ENCODE measurements at places on chromosomes 16 and 17. TPM values are rescaled to one million over a fixed set of nuclear protein-coding genes. Genes with fewer than 3 reads are reported as not detected.

GRCh38 chr16:18983565-18984434, at the start of gene TMC7:
Gene TMC7, plus strand, starts transcription at chr16:18983934. Its CDS starts 130 bp downstream, at chr16:18984064.
- no peak within 1 kb of the TSS for H3K27ac ChIP-seq
- H3K4me1 ChIP-seq: peaks cover 9% of the 10 kb centered on the region
- peak; percentile 69 for DNase-seq

DNA sequence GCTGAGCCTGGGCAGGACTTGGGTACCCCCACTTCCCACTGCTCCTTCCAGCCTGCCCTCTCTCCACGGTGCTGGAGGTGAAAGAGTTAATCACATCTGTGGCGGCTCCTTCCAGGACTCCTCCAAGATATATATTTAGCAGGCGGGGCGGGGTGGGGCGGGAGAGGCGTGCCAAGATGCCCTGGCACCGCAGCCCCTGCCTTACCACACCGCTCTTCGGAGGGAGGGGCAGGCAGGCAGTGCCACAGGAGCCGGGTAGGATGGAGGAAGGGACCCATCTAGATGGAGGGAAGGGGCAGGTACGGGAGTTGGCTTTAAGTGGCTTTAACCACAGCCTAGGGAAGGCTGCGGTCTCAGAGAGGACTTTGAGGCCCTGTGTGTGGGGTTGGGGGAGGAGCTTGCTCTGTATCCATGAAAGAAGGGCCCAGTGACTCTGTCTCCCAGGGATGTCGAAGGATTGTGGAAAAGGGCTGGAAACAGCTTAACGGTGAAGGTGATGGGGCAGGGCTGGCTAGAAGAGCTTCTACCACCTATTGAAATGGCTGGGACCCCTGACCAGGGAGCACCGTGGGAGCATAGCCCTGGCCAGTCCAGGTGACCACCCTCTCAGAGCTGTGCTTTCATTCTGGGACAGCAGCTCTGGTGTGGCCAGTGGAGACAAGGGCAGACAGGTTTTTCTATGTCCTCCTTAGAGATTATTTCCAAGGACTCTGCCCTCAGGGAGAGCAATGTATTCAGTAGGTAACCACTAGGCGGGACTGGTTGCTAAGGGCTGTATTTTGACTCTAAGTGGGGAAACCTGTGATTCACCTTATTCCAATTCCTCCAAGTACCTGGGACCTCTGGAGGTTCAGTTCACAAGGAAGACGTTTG, 13.0 kb downstream of the GPR142 start:
- no peaks in the 10 kb centered on the region for H3K27me3 ChIP-seq
- DNase-seq: no peak
- H3K36me3 ChIP-seq: no peaks in the 10 kb centered on the region
- H3K4me3 ChIP-seq: no peak overlapping the region
- H3K4me1 ChIP-seq: peaks cover 5% of the 10 kb centered on the region
- no peak overlapping the region for H3K27ac ChIP-seq

DNA sequence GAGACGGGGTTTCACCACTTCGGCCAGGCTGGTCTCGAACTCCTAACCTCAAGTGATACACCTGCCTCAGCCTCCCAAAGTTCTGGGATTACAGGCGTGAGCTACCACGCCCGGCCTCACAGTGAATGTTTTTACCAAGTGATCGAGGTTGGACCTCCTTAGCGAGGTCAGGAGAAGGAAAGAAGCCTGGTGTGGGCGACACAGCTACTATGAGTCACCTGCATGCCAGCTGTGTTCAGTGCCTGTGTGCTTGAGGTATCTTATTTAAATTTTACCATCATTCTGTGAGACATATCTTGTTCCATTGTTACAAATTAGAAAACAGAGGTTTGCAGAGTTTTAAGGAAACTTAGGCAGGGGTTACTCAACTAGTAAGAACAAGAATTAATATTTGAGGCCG, 174.8 kb upstream of the DYNLRB2 start:
- no peak for DNase-seq
- no peaks in the 10 kb centered on the region for H3K36me3 ChIP-seq
- H3K27ac ChIP-seq: no peak overlapping the region
- H3K4me3 ChIP-seq: no peak overlapping the region
- H3K4me1 ChIP-seq: no peaks in the 10 kb centered on the region
- no peaks in the 10 kb centered on the region for H3K27me3 ChIP-seq

SMIM36 gene
- total RNA-seq: not detected

TBC1D3H gene
- total RNA-seq: not detected

DNA sequence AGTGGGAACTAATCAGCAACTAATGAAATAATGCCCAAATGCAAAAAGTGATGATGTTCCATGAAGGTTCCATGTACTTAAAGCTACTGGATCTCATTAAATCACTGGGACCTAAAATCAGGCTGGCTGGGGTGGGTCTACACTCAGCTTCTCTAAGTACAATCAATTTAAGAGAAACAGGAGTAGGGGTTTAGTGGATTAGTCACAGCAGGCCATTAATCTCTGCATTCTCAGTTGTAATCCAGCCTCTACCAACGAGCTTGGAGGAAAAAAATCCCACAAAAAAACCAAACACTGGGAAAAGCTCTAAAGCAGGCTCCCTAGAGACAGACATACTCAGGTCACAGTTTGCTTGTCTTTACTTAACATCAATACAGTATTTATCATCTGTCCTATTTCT, 15.0 kb downstream of the CA10 start:
- no peaks in the 10 kb centered on the region for H3K36me3 ChIP-seq
- no peaks in the 10 kb centered on the region for H3K27me3 ChIP-seq
- no peak overlapping the region for H3K4me3 ChIP-seq
- no peaks in the 10 kb centered on the region for H3K4me1 ChIP-seq
- no peak overlapping the region for H3K27ac ChIP-seq

ACACA gene
- total RNA-seq: 76.7 TPM

DNA sequence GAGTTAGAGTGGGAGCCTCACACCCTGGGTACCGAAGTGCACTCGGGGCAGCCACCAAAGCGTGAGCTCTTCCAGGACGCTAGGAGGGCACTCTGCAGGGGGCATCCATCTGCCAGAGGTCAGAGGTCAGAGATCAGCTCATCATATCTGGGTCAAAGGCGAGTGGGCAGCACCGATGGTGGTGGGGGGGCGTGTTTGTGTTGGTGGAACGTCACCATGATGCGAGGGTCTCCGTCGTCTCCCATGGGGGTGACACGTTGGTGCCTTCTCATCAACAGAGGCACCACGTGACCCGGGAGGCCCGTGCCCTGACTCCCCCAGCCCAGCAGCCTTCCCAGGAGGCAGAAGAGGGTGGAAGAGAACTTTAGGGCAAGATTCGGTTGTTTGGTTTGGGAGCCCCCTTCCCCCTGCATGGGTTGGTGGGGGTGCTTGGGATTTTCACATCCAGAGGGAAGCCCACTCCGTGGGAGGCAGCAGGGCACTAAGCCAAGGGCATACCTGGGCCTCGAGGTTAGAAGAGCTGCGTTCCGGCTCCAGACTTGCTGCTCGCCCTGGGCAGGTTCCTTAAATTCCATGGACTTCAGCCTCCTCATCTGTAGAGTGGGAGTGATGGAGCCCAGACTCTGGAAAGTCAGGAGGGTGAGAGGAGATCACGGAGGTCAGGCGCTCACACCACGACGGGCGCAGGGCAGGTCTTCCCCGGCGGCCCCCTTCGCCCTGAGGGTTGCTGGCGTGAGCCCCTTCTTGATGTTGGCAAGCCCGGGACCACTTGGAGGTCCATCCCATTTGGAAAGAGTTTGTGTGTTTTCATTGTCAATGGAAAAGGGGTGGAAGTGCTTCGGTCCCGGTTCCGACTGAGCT, 14.0 kb downstream of the CRISPLD2 start:
- DNase-seq: no peak
- no peak overlapping the region for H3K4me3 ChIP-seq
- H3K36me3 ChIP-seq: no peaks in the 10 kb centered on the region
- H3K27ac ChIP-seq: peak overlapping the region; percentile 90
- H3K4me1 ChIP-seq: no peaks in the 10 kb centered on the region

GRCh38 chr16:11743308-11744074, 834 bp upstream of the TXNDC11 start:
- H3K4me1 ChIP-seq: peaks cover 35% of the 10 kb centered on the region
- peak overlapping the region; percentile 98 for H3K27ac ChIP-seq
- no peaks in the 10 kb centered on the region for H3K36me3 ChIP-seq
- peak overlapping the region; percentile 62 for H3K4me3 ChIP-seq

GRCh38 chr16:63717806-63718205, 1404.1 kb downstream of the CDH11 start:
- no peak for DNase-seq
- no peak overlapping the region for H3K27ac ChIP-seq
- H3K36me3 ChIP-seq: no peaks in the 10 kb centered on the region
- peaks cover 3% of the 10 kb centered on the region for H3K4me1 ChIP-seq
- no peaks in the 10 kb centered on the region for H3K27me3 ChIP-seq
- H3K4me3 ChIP-seq: no peak overlapping the region

GRCh38 chr17:45016823-45017222, 34.6 kb downstream of the DCAKD start:
- no peaks in the 10 kb centered on the region for H3K27me3 ChIP-seq
- no peak overlapping the region for H3K4me3 ChIP-seq
- H3K4me1 ChIP-seq: peaks cover 20% of the 10 kb centered on the region
- no peaks in the 10 kb centered on the region for H3K36me3 ChIP-seq

DNA sequence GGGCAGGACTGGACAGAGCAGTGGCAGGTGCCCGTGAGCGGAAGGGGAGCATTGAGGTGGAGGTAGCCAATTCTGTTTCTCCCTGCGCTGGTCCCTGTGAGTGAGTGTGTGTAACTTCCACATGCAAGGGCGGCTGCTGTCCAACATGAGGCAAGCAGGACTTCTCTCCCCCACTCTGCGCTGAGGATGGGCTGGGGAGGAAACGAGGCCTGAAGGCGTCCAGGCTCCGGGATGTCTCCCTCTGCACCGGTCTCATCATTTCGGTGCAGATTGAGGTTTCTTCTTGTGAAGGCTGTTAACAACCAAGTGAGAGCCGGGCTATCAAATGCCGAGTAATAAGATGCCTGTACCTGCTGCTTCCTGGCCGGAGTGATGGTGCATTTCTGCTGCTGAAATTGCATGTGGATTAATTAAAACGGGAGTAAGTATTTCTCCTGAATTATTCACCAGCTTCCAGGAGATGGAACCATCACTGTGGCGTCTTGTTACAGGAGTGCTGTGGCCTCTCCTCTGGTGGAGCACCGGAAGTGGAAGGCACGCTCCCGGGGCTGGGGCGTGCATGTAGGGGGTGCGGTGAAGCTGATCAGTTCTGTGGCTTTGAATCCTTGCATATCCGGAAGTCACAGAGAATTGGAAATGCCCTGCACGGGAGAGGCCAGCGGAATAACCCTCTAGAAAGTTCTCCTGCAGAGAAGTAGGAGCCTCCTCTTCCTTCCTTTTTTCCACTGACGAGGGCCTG, 41.7 kb upstream of the MGAT5B start:
- no peak overlapping the region for H3K4me3 ChIP-seq
- no peak for DNase-seq
- no peak overlapping the region for H3K27ac ChIP-seq
- no peaks in the 10 kb centered on the region for H3K4me1 ChIP-seq
- H3K36me3 ChIP-seq: no peaks in the 10 kb centered on the region
- H3K27me3 ChIP-seq: no peaks in the 10 kb centered on the region

DNA sequence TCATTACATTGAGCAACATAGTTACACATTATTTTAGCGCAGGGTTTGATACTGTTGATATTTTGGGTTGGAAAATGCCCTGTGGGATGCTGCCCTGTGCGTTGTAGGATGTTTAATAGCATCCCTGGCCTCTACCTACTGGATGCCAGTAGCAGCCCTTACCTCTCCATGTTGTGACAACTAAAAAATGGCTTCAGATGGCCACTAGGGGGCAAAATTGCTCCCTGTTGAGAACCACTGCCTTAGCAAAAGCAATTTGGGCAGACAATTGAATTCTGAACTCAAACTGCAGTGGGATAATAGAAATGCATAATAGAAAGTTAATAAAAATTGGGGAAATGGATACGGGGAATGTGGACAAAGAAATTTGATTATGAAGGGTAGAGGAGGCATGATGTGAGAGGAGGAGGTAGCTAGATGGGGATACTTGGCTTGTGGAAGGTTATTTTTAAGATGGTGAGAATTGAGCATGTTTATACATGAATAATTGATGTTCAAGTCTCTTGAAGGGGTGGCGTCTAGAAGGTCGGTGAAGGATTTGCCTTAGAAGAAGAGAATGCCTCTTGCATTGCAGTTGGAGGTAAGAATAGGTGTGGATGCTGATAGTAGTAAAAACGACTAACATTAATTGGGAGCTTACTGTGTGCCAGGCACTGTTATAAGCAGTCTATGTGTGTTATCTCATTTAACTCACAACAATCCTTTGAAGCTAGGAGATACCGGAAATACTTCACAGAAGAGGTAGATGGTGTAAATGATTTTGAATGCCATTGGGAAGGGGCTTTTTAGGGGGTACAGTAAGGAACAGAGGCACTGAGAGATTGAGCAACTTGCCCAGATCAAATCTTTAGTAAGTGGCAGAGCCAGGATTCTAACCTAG, 19.0 kb downstream of the HEATR9 start:
- DNase-seq: peak; percentile 65
- H3K4me1 ChIP-seq: peaks cover 21% of the 10 kb centered on the region
- H3K27ac ChIP-seq: no peak overlapping the region

DNA sequence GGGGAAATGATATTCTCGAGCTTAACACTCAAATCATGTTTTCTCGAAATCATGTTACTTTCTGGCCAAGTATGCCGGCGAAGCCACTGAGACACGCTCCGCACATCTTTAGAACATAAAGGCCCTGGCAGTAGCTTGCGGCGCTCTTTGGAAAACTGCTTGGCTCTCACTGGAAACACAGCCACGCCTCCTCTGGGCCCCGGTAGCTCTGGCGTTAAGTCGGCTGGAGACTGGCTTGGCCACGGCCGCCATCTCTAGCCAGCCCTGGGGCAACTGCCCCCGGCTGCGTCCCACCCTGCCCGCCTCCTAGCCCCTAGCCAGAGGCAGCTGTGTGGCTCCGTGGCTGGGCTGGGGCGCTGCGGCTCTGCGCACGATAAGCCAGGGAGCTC, 9.2 kb upstream of the BAIAP2 start:
- H3K4me3 ChIP-seq: no peak overlapping the region
- no peaks in the 10 kb centered on the region for H3K36me3 ChIP-seq
- peaks cover 5% of the 10 kb centered on the region for H3K4me1 ChIP-seq
- no peak for DNase-seq
- H3K27me3 ChIP-seq: peaks cover 17% of the 10 kb centered on the region
